WTC11 (cell line): ENCODE measurements at places on chromosomes 4 and X. TPM values are rescaled to one million over a fixed set of nuclear protein-coding genes. Genes with fewer than 3 reads are reported as not detected.

GRCh38 chrX:68894513-68895340, 65.9 kb downstream of the EFNB1 start:
- no peak for DNase-seq

FAM53A gene
- 2.9 to 5.2 TPM (median 5.1 TPM) in 3 replicates for total RNA-seq

RTL9 gene
- 0.07 to 0.24 TPM (median 0.11 TPM) in 3 replicates for total RNA-seq

H2BW2 gene
- total RNA-seq: 0.15 to 0.50 TPM in 2 of 3 replicates, not detected in the other

- peak; percentile 52 for DNase-seq
Measured at GRCh38 chr4:170047771-170048354, 21.7 kb upstream of the MFAP3L start.

DNA sequence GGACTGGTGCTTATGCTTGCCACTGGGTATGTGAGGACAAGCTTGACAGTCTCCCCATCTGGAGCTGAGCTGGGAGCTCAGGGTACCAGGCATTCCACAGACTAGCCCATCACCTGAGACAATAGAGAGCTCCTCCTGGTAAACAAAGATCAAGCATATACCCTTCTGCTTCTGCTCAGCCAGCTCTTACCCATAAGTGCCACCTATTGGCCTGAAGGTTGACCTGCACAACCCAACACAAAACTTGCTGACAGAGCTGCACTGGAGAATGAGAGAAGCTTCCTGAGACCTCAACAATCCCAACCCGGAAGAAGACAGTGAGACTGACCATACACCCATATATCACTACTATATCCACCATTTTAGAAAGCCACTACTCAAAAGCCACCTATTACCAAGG, 1049.2 kb upstream of the INTU start:
- DNase-seq: peak; percentile 45

DNA sequence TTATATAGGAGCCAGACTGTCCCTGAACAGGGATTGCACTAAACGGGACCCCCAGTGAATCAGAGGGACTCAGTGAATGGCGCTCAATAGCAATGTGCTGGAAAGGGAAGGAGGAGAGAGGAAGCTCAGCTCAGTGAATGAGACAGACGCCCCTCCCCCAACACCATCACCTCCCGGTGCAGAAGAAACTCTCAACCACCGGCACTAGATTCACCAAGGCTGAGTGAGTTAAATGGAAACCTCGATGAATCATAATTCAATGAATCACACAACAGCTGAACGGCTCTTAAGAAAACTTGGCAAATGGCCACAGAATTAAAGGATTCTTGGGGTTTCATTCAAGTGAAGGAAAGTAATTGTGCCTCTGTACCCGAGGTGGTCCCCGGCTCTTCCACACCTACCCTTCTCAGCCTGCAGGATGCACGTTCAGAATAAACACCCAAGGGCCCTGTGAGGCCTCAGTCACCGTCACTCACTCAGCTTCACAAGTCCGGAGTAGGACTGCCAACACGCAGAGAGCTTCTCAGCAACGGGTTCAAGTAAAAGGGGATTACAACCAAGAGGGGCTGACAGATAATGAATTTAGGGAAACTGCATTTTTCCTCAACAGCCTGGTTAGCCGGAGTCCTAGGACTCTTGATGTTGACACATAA, 29.3 kb downstream of the CRMP1 start:
- DNase-seq: no peak

TIMM17B gene
- total RNA-seq: 99.6 to 120 TPM (median 114 TPM) in 3 replicates

ZGRF1 gene
- 46.6 to 56.2 TPM (median 47.1 TPM) in 3 replicates for total RNA-seq

NMU gene
- 42.2 to 43.7 TPM (median 43.5 TPM) in 3 replicates for total RNA-seq

GRCh38 chrX:131201986-131202385, 87.1 kb downstream of the IGSF1 start:
- DNase-seq: no peak

DNA sequence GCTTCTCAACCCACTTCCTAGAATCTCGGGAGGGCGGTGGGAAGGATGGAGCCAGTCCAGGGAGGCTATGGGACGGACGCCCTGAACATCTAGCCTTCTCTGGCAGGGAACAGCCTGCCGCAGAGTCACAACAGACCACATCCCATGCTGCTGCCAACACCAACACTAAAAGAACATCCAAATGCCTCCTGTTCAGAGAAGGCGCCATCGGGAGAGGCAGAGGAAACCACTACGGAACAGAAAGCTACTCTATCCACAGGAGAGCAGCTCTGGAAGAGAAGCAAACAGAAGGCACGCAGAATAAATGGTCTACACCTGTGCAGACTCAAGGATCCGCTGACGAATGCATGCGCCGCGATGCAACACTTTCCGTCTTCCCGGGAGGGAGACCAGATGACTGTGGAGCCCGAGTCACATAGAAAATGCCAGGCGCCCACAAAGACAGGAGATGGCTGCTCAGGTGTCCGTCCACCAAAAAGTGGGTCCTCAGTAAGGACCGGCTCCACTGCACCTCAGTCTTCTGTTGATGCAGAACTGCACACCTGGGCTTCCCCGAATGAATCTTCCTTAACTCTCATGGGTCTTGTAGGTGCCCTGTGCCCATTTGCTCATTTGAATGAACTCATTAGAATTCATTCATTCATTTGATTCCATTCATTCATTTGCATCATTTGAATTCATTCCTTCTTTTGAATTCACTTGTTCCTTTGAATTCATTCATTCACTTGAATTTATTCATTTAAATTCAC, 217.5 kb downstream of the DHRSX start:
- no peak for DNase-seq

DNA sequence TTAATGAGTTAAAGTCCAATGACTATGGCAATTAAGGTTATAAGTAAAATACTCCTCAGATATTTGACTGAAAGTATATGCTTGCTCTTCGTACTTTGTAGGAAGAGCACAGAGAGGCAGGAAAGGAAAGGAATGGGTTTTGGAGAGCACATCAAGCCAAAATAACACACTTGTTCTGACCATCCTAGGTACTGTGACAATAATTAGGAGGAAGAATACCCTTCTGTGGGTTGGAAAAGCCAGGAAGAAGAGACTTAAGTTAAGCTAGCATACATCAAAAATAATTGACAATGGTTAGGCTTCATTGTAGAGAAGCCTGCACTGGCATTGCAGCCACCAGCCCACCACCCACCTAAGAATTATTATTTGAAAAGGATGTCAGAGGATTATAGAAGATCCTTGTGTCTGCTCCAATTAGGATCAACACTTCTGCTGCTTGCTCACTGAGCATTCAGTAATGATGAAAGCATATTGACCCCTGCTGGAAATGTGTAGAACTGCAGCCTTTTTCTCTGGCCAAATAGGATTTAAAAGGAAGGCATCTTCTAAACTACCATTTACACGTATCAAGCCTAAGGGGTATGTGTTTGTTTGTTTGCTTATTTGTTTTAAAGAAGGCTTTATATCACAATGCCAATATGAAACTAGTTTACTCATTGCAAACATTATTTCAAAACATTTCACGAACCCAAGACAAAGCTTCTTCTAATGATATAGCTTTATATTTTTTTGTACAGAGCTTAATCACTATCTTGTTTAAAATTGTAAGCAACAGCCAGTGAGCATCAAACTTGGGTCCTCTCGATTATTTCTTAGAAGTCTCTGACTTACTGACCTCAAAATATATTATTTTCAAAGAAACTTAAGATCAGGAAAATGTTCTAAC, 286.2 kb upstream of the TET2 start:
- DNase-seq: peak; percentile 54

GRCh38 chr4:16289897-16290554, 63.8 kb upstream of the TAPT1 start:
- no peak for DNase-seq

- DNase-seq: peak; percentile 30
Measured at GRCh38 chr4:56871371-56871866, 36.3 kb upstream of the REST start.

PITX2 gene
- 11.3 to 24.9 TPM (median 12.2 TPM) in 3 replicates for total RNA-seq

GRCh38 chr4:151004222-151004621, 10.9 kb downstream of the LRBA start:
- DNase-seq: no peak

GRCh38 chrX:17052793-17053192, 106.3 kb downstream of the REPS2 start:
- no peak for DNase-seq

- no peak for DNase-seq
Measured at GRCh38 chrX:12965131-12965940, 9.6 kb upstream of the TMSB4X start.

PALLD gene
- total RNA-seq: 19.7 to 23.7 TPM (median 20.8 TPM) in 3 replicates

- DNase-seq: no peak
Measured at GRCh38 chr4:141575884-141576283, 60.5 kb upstream of the IL15 start.

CHRDL1 gene
- total RNA-seq: 11.1 to 11.5 TPM (median 11.5 TPM) in 3 replicates

ERCC6L gene
- total RNA-seq: 17.8 to 19.8 TPM (median 18.4 TPM) in 3 replicates

DNA sequence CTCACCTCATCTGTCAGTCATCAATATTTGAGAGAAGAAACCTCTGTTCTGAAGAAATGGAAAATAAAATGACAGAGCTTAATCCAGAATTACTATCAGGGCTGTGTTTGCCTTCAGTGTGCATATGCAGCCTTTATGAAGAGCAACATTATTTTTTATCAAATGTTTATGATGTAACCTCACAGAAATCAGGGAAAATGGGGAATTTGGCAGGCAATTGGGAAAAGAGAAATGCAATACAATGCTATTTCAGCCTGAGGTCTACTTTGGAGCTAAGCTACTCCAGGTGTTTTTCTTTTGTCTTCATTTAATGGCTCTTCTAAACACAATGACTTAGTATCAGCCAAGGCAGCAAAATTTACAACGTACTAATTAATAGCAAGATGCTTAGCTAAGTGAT, 241.1 kb upstream of the TET2 start:
- DNase-seq: no peak

GRCh38 chrX:48496660-48497059, 12.1 kb upstream of the PORCN start:
- DNase-seq: no peak

DNA sequence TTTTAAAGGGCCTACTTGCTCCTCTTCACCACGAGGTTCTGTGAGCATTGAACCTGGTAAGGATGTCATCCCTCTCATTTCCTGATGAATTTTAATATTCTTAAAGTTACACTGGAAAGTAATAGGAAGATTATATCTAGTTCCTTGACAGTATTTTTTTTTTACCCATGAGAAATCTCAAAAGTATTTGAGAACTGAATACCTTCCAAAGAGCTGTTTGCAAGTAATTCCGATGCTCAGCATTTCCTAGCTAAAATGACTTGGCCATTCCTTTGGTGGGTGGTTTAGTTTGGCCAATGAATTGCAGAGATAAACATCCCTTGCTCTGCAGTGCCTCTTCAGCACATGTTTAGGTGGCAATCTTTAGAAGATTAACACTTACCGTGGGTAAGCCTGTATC, 110.2 kb upstream of the WDR1 start:
- no peak for DNase-seq

DNA sequence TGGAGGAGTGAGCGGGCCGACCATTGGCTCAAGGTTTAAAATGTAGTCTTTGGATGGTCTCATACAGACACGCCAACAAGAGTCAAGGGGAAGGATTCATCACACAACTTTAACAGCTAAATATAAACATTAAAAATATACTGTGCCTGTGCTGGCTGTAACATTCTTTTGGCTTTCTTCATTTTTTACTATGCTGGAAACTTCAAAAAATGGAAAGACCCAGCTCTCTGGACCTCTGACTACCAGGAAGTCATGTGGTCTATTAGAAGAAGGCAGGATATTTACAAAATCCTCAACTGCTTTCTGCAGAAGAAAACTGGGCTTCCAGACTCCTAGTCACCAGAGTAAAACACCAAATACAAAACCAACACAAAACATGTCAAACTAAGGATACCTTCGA, 49.8 kb upstream of the KLF3 start:
- no peak for DNase-seq

DNA sequence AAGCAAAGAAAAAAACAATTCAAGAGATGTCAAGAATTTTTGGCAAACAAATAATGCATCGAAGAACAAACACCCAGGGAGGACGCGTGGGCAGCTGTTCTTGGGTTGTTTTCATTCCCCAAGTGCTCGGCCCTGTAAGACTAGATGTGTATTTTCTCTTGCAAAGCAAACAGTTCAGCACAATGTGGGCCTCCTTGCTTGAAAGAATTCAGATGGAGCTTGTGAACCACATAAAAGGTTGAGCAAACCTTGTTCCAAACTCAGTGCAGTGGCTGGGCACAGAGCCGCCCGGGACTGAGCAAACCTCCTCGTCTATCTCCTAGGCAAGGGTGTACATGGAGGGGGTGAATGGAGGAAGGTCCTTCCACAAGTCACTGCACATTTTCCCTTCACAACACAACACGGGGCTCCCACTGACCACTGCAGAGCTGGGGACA, 82.4 kb downstream of the HTRA3 start:
- DNase-seq: no peak

- no peak for DNase-seq
Measured at GRCh38 chr4:106444557-106444956, 76.0 kb upstream of the GIMD1 start.

POU3F4 gene
- total RNA-seq: 3.3 to 3.6 TPM (median 3.6 TPM) in 3 replicates
